LHCN-M2 (cell line): ENCODE measurements at places on chromosomes 5 and 9.
A peak's percentile ranks its signal among the peaks of the same experiment; 100 is the strongest.

GRCh38 chr9:95505717-95506427 lies 10.9 kb downstream of the PTCH1 start:
- DNase-seq = peak; percentile 35

GRCh38 chr9:135502873-135503321 lies 2.4 kb downstream of the MRPS2 start:
- no peak for DNase-seq

- DNase-seq = no peak
Observed at GRCh38 chr9:4519604-4520003, 29.3 kb downstream of the SLC1A1 start.

DNA sequence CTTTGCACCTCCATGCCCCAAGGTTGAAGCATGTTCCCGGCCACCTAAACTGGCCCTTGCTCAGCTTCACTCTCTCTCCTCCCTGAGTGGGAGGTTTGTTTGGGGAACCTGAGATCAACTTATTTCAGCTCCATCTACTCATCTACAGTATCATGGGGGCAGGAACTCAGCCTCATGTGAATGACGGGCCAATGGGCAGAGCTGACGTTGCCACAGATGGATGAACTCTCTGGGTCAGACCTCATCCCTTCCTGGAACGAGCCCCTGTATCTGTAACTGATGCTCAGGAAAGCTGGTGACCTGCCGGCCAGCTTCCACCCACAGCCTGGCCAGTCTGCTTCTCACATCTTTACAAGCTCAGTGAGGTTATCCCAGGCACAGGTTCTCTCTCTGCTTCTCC lies 369.6 kb downstream of the IRX2 start:
- no peak for DNase-seq

DNA sequence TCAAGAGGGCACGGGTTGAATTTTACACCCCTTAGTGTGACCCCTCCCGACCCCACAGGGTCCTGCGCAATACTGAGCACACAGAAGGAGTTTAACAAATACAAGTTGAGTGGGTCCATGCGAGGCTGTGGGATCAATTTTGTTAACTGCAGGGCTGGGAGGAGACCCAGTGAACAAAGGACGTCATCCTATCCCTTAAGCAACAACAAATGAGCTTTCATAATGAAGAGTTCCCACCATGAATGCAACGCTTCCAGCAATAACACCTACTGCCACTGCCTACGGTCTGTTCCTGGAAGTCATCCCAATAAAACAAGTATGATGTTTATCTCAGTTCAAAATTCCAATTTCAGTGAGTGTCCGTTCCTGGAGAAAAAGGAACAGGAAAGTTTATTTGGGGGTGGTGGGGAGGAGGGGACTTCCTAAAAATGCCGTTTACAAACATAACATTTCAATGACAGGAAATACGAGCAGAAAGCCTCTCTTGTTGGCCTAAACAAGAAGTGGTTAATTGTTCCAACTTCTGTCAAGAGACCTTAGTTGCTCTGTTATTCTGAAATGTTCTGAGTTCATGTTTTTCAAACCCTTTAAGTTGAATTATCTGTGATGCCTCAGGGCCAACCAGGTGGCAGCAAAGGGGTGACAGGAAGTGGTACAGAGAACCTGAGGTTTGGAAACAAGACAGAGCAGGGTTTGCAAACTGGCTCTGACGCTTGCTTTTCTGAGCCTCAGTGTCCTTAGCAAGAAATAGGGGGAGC lies 65.8 kb upstream of the PLPP6 start:
- no peak for DNase-seq

DNA sequence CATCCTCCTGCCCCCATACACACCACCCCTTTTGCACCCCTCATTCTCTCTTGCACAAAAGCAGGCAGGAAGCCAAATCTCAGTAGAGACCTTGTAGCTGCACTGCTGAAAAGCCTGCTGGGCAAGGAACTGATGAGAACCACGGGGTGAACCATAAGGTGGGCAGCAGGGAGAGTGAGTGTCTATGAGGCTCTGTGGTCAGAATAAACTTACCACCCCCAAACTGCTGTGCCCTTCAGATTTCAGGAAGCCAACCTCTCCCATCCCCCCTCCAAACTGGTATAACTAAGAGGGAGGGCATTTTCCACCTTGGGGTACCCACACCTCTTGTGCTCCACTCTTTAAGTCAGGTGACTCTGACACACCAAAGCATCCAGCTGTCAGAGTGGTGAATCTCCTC lies 471.4 kb downstream of the SPOCK1 start:
- no peak for DNase-seq

- DNase-seq = no peak
Observed at GRCh38 chr9:20417373-20418080, 204.8 kb downstream of the MLLT3 start.
